ENCODE measurements at places on chromosomes 3 and 15.

GRCh38 chr3:160801386-160802118 is 45.5 kb downstream of the PPM1L start:
- no peak for DNase-seq

DNA sequence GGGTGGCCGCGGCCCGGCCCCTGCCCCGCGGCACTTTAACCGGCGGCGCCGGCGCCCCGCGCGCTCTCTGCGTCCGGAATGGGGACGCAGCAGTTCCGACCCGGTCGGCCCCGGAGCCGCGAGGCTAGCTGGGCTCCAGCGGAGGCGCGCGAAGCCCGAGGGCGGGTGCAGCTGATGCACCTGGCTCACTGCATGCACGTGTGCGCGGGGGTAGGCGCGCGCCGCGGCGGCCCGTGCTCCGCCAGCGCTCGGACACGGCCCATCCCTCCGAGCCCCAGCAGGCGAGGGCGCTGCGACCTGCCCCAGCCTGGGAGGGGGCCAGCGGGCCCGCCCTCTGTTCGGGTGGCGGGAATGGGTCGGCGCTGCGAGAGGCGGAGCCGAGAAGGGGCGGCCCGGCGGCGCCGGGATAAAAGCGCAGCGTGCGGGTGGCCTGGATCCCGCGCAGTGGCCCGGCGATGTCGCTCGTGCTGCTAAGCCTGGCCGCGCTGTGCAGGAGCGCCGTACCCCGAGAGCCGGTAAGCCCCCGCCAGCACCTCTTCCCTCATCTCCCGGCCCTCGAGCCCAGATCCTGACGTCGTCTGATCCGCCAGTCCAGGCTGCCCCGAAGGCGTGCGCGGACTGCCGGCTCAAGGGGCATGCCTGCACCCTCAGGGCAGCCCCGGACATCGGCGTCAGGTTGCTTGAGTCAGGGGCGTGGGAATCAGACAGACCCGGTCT is at the start of the genes CHDH and IL17RB:
Gene CHDH, minus strand, starts transcription at position 286 of the 717 bp plus-strand sequence. CDS start 22,411 bp downstream, outside the sequence.
Gene IL17RB, plus strand, starts transcription at position 435 of the 717 bp plus-strand sequence. Its CDS starts 21 bp downstream, at position 456.
- peak; percentile 82 for DNase-seq

DNA sequence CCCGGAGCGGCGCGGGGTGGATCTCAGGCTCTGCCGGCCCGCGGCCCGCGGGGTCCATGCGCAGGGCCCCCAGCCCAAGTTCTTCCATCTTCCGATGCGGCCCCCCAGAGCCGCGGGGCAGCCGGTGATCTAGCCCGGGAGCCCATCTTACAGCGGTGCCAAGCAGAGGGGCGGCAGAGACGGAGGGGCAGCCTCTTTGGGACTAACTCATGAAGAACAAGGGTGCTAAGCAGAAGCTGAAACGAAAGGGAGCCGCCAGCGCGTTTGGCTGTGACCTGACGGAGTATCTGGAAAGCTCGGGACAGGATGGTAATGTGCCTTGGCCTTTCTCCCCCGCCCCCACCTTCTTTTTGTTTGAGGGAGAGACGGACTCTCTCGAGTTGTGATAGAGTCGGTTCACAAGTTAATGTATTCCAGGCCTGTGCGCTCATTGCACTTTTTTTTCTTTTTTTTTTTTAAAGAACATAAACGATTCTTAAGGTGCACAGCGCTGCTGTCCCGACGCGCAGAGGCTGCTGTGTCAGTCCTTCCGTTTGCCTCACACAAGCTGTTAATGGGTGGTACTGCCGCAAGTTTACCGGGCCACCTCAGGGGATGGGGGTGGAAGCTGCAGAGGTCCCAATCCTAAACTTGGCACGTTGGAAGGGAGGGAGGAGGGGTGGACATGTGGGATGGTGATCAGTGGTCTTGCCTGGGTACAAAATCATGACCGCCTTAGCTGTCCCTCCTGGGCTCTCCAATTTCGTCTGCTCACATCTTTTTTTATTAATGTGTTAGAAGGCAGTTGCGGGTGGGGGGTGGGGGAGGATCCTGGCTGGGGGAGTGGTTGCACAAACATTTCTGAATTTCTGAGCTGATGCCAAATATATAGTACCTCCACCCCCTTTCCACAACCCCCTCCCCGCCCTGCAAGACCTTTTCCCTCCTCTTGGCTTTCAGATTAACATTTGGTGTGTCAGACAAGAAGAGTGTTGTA is 801 bp downstream of the ARHGAP31 start:
- DNase-seq, result no peak

DNA sequence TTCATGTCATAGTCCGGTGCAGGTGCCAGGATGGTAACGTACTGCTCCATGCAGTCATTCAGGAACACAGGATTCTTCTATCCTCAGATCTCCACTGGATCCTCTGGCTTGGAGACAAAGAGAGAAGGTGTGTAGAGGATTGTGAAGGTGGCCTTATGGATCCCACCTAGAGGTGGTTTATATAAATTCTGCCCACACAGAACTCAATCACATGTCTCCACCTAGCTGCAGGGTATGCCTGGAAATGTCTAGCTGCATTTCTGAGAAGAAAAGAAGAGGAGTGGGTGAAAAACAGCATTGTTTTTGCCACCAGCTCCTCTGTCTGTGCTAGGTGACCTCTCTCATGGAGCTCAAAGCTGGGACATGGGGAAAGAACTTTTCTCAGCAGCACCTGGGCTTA is 478.7 kb downstream of the PDCD6IP start:
- DNase-seq, result no peak

- DNase-seq, result no peak
These were observed 40.9 kb upstream of the RGMA start for GRCh38 chr15:93129702-93130488.

GRCh38 chr3:1727242-1727641 is 371.4 kb upstream of the CNTN4 start:
- no peak for DNase-seq

- no peak for DNase-seq
These were observed 24.8 kb downstream of the SLC28A2 start for GRCh38 chr15:45276831-45277230.

- no peak for DNase-seq
These were observed 59.8 kb downstream of the SH3BP5 start for GRCh38 chr3:15272426-15273196.

GRCh38 chr15:80019168-80019745 is 40.2 kb upstream of the ZFAND6 start:
- no peak for DNase-seq

DNA sequence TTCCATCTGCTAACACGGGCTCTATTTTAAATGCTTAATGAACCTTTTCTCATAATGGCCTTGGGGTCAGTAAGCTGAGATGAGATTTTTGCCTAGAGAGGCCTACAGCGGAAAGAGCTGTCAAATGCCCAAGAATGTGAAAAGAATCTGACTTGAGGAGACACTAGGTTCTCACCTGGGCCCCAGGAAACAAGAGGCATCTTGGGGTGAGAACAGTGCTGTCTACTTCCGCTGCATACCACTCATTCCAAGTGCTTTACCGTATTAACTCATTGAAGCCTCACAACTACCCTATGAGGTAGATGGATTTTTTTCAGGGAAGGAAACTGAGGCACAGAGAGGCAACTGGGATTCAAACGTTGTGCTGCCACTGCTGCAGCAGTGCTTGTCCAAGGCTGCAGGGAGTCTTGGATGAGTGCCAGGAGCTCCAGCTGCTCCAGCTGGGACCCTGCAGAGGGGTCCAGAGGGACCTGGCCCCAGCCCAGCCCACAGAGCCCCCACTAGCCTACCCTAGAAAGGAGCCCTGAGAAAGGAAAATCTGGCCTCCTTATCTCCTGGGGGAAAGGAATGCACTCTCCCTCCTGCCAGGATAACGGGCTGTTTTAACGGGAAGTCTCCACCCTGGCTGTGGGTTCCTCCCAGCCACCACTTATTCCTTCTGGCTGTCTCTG is 68.4 kb downstream of the SLC12A8 start:
- peak; percentile 81 for DNase-seq

GRCh38 chr3:125615256-125615655 is 20.0 kb upstream of the OSBPL11 start:
- DNase-seq, result no peak

- DNase-seq, result no peak
These were observed 34.8 kb downstream of the DENND4A start for GRCh38 chr15:65757256-65757655.

DNA sequence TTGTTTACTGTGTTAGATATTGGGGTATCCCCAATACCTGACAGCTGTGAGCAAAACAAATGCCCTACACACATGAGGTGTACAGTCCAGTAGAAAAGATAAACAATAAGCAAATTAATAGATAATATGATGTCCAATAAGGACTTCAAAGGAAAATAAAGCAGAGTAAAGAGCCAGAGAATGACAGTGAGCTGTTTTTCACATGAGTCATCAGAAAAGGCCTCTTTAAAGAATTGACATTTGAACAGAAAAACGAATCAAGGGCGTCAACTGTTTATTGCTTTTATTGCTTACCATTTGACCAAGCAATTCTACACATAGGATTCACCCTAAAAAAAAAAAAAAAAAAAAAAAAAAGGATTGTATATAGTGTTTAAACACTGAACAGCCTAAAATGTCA is 96.6 kb upstream of the FLNB start:
- DNase-seq, result no peak

GRCh38 chr15:80988148-80988796 is 1.3 kb downstream of the MESD start:
- DNase-seq, result no peak

GRCh38 chr3:22861426-22861825 is 341.7 kb upstream of the UBE2E2 start:
- DNase-seq, result no peak

- DNase-seq, result no peak
These were observed 19.9 kb downstream of the NDUFB5 start for GRCh38 chr3:179624451-179624850.

GRCh38 chr3:126613479-126614188 is 41.3 kb downstream of the TXNRD3 start:
- DNase-seq, result no peak

DNA sequence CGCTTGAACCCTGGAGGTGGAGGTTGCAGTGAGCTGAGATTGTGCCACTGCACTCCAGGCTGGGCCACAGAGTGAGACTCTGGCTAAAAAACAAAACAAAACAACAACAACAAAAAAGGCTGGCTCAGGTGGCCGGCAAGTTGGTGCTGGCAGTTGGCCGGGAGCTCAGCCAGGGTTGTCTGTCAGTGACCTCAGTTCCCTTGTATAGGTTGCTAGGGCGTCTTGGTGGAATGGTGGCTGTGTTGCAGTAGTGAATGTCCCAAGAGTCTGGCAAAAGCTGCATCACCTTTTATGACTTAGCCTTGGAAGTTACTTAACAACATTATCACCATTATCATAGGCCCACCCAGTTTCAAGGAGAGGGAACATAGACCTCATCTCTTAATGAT is 40.6 kb downstream of the ASB7 start:
- DNase-seq, result no peak

GRCh38 chr3:115814778-115815380 is 191.6 kb downstream of the GAP43 start:
- DNase-seq, result no peak

GRCh38 chr3:49638445-49638844 is 35.7 kb upstream of the APEH start:
- no peak for DNase-seq
